ENCODE measurements at places on chromosomes 2 and 18.

- no peak for DNase-seq
Measured at GRCh38 chr18:11323359-11323819, 174.0 kb upstream of the PIEZO2 start.

- DNase-seq = no peak
Measured at GRCh38 chr2:183224948-183225347, 100.7 kb downstream of the NUP35 start.

DNA sequence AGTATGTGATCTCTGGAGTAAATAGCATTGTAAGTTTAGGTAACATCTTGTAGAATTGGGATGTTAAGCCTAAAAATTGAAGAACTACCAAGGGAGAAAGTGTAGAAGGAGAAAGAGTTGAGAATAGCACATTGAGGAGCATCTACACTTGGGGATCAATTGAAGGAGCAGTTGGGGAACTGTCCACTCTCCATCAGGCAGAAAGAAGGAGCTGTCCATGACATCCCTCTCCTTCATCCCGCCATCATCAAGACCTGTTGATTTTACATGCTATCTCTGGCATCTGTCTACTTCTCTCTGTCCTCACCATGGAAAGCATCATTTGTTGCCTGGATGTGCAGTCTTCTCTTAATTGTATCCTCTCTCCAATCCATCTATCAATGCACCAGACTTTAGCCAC is 87.8 kb downstream of the CCDC141 start:
- no peak for DNase-seq

- no peak for DNase-seq
Measured at GRCh38 chr18:35672897-35673296, 91.4 kb downstream of the GALNT1 start.

- DNase-seq = no peak
Measured at GRCh38 chr18:48948112-48949049, 2.4 kb downstream of the SMAD7 start.

- DNase-seq = no peak
Measured at GRCh38 chr2:133459590-133459989, 108.7 kb downstream of the NCKAP5 start.

- no peak for DNase-seq
Measured at GRCh38 chr2:195392446-195393336, 264.3 kb upstream of the SLC39A10 start.

- DNase-seq = no peak
Measured at GRCh38 chr2:177187631-177188312, 24.8 kb upstream of the HNRNPA3 start.

GRCh38 chr2:163709270-163709669 is 26.5 kb downstream of the FIGN start:
- DNase-seq = no peak

DNA sequence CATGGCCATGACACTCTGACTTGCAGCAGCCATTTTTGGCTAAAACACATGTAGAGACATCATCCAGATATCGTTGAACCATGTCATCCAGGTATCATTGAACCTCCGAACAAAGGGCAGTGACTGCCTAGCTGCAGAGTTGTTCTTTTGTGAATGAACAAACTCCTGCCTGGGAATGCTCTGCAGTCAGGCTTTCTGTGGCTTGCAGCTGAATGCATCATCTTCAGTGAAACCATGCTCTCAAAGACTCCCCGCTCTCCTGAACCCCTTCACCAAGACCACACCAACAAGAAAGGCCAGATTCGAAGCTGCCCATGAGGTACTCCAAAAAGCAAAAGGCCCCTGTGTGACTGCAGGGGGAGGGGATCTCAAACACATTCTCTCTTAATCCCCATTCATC is 118.8 kb downstream of the ACTR3 start:
- DNase-seq = no peak

DNA sequence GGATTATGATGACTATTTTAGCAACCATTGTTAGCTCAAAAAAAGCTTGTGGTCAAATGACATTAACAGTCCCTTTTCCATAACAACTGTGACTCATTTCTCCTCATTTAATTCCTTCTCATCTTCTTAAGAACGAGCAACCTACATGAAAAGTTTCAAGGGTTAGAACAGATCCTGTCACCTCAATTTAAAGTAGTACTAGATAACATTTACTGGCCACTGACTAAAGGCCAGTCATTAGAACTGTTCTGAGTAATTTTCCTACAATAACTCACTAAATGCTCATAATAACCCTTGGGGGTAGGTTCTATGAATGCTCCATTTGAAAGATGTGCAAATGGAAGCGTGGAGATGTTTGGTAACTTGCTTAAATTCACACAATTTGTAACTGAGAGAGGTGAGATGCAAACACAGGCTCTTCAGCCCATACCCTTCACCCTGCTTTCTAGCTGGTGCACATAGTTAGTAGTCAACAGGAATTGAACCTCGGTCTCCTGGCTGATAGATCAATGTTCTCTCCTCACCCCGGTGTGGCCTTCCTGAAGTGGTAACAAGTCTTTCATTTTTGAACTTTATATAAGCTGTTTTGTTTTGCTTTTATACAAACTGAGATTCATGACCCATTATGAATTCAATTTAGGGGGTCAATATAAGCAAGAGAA is 212.5 kb downstream of the SETBP1 start:
- no peak for DNase-seq
